Right lung (tissue), 10 donors: ENCODE measurements at places on chromosomes 2 and 18.

GRCh38 chr2:225038231-225038523 is 4.1 kb downstream of the DOCK10 start:
- no peak for DNase-seq

DNA sequence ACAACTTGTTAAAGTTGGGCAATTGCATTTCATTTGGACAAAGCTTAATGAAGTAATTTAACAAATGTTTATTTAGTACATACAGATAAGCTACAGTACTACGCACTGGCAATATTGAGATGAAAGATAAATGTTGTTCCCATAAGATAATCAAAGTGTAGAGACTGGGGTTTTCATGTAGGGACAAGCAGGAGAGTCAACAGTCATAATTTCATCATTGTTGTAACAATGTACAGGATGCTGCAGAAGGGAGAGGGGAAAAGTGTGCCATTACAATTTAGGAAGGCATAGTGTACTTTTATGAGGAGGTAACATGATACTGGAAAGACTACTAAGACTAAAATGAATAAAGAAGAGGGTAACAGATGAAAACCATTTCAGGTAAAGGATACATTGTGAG is 441.6 kb downstream of the ERBB4 start:
- no peak for DNase-seq

GRCh38 chr2:132825601-132826000 is 155.6 kb upstream of the LYPD1 start:
- no peak for DNase-seq

DNA sequence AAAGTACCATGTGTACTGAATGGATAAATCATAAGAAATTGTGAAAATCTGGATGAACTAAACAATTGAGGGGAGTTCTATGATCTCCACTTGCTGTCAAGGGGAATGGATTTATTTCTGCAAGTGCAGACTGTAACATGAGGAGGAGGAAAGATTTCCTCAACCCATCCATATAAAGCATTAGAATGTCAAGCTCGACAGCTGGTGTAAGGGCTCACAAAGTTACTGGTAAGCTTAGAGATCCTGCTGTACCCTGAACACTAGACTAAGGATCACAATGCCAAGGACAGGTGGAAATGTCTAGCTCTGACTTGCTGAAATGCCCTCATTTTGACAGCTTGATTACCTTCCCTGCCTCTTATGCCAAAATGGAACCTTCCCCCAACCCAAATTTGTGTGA is 125.3 kb downstream of the TCF4 start:
- DNase-seq, result no peak
